ENCODE measurements at places on chromosomes 11 and 22.

DNA sequence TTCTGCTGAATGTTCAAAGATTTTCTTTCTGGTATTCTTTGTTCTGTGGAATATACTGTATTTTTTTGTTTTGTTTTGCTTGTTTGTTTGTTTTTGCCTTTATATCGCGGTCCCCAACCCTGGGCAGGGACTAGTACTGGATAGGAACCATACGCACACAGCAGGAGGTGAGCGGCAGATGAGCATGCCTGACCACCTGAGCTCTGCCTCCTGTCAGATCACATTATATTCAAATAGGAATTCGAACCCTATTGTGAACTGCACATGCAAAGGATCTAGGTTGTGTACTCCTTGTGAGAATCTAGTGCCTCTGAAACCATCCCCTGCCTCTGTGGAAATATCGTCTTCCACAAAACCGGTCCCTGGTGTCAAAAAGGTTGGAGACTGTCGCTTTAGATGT, 83.3 kb upstream of the ANO3 start:
- DNase-seq, result no peak

DNA sequence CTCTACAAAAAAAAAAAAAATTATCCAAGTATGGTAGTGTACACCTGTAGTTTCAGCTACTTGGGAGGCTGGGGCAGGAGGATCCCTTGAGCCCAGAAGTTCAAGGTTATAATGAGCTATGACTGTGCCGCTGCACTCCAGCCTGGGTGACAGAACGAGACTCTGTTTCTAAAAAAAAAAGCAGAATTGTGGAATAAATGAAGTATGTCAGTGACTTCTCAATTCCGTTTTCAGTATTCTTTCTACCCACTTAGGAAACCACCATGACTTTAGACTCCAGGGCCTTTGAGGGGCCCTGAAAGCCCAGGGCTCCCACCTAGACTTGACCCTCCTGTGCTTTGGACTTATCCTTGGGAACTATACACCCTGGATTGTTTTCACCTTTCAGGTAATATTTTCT, 6.5 kb upstream of the NUP160 start:
- DNase-seq, result no peak

DNA sequence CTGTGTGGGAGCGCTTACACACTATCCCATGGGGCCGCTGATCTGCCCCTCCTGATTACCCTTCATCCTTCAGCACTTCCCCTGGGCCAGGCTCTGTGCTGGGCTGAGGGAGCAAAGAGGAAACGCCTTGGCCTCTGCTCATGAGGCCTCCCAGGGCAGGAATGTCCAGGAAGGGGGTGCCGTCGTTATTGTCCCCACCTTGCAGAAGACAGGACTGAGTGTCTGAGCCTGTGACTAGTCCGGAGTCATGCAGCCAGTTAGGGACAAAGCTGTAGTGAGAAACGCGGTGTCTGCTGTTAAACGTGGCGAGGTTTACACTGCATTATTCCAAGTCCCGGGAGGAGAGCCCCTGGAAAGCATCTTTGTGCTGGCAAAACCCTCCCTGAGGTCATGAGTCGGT, 160.0 kb downstream of the TRIM29 start:
- DNase-seq, result no peak

DNA sequence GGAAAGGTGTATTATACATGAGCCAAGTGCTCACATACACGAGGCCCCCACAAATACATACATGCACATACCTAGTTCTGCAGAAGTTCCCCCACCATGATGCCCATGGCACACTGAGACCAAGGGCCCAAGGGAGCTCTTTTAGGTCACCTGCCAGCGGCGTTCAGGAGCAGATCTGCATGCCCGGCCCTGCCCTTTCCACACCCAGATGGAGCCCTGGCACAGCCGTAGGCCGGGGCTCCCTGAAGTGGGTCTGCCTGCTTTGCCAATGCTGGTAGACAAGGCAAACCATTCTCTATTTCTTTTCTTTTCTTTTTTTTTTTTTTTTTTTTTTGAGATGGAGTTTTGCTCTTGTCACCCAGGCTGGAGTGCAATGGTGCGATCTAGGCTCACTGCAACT, 21.5 kb downstream of the NFAM1 start:
- DNase-seq, result no peak

- DNase-seq, result no peak
Observed at GRCh38 chr11:110134110-110134509, 40.9 kb downstream of the ZC3H12C start.

DNA sequence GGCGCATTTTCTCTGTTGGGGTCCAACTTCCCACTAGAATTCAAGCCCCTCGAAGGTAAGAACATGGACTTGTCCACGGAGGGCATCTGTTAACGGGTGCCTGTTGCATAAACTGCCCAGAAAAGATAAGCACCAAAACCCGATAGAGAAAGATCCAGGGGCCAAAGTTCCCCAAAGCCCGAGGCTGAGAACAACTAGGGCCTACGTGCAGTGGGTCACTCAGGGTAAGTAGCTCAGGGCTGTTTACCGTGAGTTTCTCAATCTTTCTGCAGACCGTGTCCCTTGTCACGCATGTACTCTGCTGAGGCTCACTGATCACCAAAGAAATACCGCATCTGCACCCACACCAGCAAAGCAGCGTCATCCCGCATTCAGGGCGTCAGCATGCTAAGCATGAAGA, 24.4 kb downstream of the PGA5 start:
- DNase-seq, result no peak

DNA sequence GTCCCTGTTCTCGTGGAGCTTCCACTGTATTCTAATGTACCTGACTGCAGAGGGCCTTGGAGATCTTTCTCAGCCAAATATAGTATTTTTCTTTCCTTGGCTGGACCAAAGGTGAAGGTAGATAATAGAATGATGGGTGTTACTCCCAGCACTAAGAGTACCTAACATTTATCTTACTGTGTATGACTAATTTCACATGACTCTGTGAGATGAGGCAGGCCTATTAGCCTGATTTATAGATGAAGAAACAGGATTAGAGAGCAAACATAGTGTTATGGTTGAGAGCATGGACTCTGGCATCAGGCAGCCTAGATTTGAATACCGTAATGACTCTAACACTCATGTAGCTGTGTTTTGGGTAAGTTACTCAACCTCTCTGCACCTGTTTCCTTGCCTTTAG, 2.7 kb downstream of the ACO2 start:
- DNase-seq, result no peak

- DNase-seq, result no peak
Observed at GRCh38 chr11:35491231-35491871, 34.1 kb downstream of the PAMR1 start.

GRCh38 chr22:19523240-19524169, 705 bp downstream of the CLDN5 start:
- no peak for DNase-seq

- DNase-seq, result no peak
Observed at GRCh38 chr11:127000291-127000968, at the start of gene KIRREL3. Gene KIRREL3 (minus strand): TSS chr11:127000770.

- DNase-seq, result no peak
Observed at GRCh38 chr11:129637473-129637872, 178.2 kb upstream of the TMEM45B start.

- DNase-seq, result no peak
Observed at GRCh38 chr11:73648121-73648520, 1.7 kb downstream of the PLEKHB1 start.

DNA sequence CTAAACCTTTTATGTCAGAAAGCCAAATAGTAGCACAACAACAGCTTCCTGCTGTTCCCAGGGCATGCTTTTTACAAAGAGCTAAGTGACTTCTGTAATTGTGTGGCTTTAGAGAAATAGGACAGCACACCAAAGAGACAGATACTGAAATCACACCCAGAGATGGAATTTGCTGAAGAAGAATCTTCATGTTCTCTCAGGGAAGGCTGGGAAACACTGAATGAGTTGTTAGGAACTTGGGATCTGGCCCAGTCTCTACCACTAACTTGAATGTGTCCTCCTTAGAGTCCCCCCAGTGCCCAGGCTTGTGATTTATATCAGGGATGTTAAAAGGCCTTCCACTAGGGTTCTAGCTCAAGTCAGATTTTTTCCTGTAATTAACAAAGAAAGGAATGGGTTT, 175.2 kb downstream of the DBX1 start:
- no peak for DNase-seq

DNA sequence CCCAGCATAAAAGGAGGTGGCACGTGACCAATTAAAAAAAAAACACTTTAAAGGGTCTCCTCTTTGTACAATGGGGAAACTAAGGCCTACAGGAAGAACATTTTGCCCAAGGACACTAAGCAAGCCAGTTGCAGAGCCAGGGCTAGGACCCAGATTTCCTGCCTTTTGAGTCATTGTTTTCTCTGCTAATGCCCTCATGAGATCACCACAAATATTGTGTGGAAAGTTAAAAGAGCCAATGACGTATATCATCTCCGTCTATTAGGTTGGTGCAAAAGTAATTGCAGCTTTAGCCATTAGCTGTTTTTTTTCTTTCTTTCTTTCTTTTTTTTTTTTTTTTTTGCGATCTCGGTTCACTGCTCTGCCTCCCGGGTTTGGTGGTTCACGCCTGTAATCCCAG, 24.1 kb upstream of the LRRC32 start:
- no peak for DNase-seq

DNA sequence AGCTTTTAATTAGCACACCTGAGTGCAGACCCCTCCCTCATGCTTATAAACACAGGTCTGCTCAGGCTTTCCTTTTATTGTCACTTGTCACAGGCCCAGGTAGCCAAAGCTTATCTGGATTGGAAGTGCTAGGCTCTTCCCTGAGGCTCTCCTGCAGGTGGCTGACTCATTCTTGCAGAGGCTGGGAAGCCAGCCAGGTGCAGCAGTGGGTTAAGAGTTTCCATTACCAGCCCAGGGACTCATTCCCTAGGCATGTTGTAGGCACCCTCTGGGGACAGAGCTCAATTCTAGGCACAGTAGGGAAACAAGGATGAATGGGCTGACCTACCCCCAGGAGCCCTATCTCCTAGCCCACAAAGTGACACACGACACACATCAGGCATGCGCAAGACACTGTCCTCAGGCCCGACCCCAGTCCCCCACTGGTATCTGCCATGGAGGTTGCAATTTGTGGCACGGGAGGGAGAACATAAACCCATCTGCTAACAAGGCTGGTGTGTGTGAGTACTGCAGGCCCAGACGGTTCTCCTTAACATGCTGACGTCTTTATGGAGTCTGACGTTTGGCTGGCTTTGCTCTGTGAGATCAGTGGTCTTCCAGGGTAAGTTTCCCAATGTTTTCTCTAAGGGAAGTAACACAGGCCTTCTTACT, 94.2 kb downstream of the ABTB2 start:
- no peak for DNase-seq

DNA sequence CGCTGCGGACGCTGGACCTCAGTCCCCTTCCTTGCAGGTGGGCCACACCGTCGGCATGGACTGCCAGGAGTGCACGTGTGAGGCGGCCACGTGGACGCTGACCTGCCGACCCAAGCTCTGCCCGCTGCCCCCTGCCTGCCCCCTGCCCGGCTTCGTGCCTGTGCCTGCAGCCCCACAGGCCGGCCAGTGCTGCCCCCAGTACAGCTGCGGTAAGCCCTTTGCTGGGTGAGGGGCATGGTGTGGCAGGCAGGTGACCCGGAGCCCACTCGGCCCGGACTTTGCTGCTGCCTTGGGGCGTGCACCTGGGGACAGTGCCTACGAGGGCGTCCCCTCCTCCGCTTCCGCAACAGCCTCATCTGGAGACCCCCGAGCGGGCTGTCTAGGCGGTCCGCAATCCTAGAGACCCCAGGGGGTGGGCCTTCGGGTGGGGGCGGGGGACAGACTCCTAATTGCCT, 25.4 kb upstream of the MUC5B start:
- no peak for DNase-seq

- no peak for DNase-seq
Observed at GRCh38 chr22:25112538-25113253, 87.0 kb upstream of the CRYBB3 start.

DNA sequence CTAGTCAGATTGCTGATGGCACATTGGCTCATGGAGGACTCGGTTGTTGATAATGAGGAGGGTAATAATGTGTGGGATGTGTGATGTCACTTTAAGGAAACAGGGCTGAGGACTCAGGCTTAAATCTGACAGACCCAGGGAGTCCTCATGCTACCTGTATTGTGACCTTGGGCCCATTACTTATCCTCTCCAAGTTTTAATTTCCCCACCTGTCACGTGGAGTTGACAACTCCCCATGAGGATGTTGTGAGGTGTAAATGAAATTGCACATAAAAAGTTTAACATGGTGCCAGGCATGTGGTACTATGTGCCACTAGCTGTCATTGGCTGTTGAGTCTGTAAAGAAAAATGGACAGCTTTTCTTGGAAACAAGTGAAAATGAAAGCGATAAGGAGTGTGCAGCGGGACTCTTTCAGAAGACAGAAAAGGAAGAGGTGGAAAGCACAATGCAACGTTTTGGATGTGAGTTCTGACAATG, 15.3 kb downstream of the IL10RA start:
- DNase-seq, result no peak
